ENCODE measurements at places on chromosomes 16 and 17. TPM values are rescaled to one million over a fixed set of nuclear protein-coding genes. Genes with fewer than 3 reads are reported as not detected.

SLFN13 gene
- total RNA-seq = 2.5 TPM

SMPD3 gene
- total RNA-seq = not detected

MYOCD gene
- not detected for total RNA-seq

ALDH3A2 gene
- 112 TPM for total RNA-seq

ADGRG1 gene
- 54.5 TPM for total RNA-seq

DECR2 gene
- total RNA-seq = 16.1 TPM

PIK3R5 gene
- total RNA-seq = not detected

PNMT gene
- not detected for total RNA-seq

CCL16 gene
- total RNA-seq = 1.1 TPM

UMOD gene
- not detected for total RNA-seq

MC1R gene
- total RNA-seq = 2.9 TPM

TBC1D3 gene
- total RNA-seq = not detected

HBA1 gene
- not detected for total RNA-seq

TLE7 gene
- total RNA-seq = not detected

SLFN12L gene
- not detected for total RNA-seq

Data from thoracic aorta endothelial cell (primary cell).